ENCODE measurements at places on chromosomes 1 and 21. TPM values are rescaled to one million over a fixed set of nuclear protein-coding genes. Genes with fewer than 3 reads are reported as not detected.
A peak's percentile ranks its signal among the peaks of the same experiment; 100 is the strongest.

DNA sequence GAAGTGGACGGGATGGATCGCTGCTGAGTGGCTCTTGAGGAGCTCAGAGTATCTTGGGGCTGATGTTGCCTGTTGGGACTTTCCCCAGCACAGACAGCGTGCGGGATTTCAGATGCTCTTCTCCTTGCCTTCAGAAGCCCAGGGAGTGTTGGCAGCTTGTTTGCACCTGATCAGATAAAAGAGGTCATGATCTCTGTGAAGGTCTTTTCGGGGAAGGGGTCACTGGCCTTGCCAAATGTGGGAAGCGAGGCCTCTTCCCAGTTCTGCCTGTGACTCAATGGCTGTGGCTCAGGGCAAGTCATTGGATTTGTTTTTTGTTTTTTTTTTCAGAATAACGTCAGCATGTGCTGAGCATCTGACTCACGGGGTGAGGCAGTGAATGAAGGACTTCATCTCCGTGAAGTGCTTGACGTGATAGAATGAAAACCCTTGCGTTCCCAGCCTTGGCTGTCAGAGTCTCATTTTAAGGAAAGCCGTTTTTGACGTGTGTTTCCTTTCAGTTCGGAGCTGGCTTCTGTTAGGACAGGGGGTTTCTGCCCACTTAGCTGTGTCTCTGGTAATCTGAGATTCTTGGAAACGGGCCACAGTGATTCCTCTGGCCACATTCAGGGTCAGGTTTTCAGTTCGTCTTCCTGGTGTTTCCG lies 46.7 kb downstream of the GALNT2 start:
- H3K27me3 ChIP-seq = no peaks in the 10 kb centered on the region
- peaks cover 31% of the 10 kb centered on the region for H3K4me1 ChIP-seq
- DNase-seq = no peak
- H3K36me3 ChIP-seq = no peaks in the 10 kb centered on the region
- H3K27ac ChIP-seq = no peak overlapping the region

DNA sequence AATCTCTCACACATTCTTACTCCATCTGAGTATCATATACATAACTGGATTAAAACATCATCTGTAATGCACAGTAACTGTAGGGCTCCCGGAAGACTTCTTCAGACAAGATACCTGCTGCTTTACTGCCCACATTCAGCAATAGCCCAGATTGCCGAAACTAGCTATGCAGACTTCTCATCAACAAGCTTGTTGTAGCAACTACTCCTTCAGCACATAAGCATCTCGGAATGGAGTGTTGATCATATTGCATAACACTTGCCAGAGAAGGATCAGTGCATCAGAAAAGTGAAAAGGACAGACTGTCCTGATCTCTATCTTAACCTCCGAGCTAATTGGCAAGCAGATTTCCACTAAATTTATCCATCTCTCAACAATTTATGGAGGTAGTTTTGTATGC lies 354.6 kb upstream of the C1orf87 start:
- no peaks in the 10 kb centered on the region for H3K36me3 ChIP-seq
- H3K27ac ChIP-seq = no peak overlapping the region
- no peaks in the 10 kb centered on the region for H3K4me1 ChIP-seq

DNA sequence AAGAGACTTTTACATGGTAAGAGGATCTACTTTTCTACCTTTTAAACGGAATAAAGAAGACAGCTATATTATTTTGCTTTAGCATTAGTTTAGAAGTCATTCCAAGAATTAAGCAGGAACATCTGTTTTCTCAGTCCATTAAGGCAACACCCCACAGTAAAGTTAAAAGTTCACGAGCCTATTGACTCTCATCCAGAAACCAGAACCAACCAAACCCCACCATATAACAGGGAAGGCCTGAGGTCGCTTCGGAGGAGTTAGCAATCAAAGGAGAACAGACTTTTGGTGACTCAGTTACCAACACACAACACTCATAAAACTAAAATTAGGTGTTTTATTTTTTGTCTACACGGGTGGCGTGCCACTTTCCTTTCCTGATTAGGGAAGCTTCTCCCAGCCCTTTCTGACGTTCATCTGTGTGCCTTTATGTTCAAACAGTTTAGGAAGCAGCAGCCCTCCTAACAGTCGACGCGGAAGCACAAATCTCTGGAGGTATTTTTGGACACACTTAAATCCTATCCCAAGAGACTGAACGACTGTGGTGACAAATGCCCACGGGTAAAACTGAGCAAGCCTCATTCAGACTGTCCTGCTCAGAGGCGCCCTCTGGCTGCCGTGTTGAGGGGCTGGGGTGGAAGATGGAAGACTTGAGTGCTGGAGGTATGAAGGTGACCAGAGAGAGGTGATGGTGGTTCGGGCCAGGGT lies 8.6 kb upstream of the PLA2G2C start:
- H3K4me3 ChIP-seq = no peak overlapping the region
- H3K36me3 ChIP-seq = no peaks in the 10 kb centered on the region
- H3K4me1 ChIP-seq = no peaks in the 10 kb centered on the region
- H3K27ac ChIP-seq = no peak overlapping the region

GRCh38 chr1:83931658-83932253 lies 67.2 kb downstream of the TTLL7 start:
- no peaks in the 10 kb centered on the region for H3K27me3 ChIP-seq
- no peaks in the 10 kb centered on the region for H3K4me1 ChIP-seq
- H3K36me3 ChIP-seq = no peaks in the 10 kb centered on the region
- H3K27ac ChIP-seq = no peak overlapping the region

GRCh38 chr1:243763806-243764205 lies 86.2 kb downstream of the AKT3 start:
- H3K27ac ChIP-seq = no peak overlapping the region
- H3K36me3 ChIP-seq = no peaks in the 10 kb centered on the region
- DNase-seq = no peak
- no peaks in the 10 kb centered on the region for H3K27me3 ChIP-seq
- no peaks in the 10 kb centered on the region for H3K4me1 ChIP-seq

- DNase-seq = no peak
- no peaks in the 10 kb centered on the region for H3K36me3 ChIP-seq
- H3K4me3 ChIP-seq = no peak overlapping the region
- H3K4me1 ChIP-seq = peaks cover 10% of the 10 kb centered on the region
- no peaks in the 10 kb centered on the region for H3K27me3 ChIP-seq
- no peak overlapping the region for H3K27ac ChIP-seq
Observed at GRCh38 chr1:41354956-41355355, 6.3 kb upstream of the FOXO6 start.

- no peak overlapping the region for H3K4me3 ChIP-seq
Observed at GRCh38 chr1:163467289-163467688, 145.5 kb downstream of the NUF2 start.

DNA sequence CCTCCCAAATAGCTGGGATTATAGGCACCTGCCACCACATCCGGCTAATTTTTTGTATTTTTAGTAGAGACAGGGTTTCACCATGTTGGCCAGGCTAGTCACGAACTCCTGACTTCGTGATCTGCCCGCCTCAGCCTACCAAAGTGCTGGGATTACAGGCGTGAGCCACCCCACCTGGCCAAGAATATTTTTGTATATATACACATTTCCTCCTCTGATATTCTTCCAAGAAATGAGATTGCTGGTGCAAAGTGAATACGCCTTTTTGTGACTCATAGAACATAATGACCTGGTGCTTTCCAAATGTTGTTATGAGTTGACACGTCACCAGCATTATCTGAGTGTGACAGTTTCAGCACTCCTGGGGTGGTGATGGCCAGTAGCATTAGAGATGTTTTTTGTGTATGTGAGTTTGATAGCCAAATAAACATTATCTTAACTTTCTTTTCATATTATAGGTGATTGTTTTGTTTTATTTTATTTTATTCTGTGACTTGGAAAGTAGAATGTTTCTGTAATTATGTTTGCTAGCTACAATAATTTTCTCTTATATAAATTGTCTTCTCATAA lies 54.9 kb downstream of the KCNK1 start:
- peaks cover 9% of the 10 kb centered on the region for H3K36me3 ChIP-seq
- no peak overlapping the region for H3K4me3 ChIP-seq
- DNase-seq = peak; percentile 68
- no peaks in the 10 kb centered on the region for H3K27me3 ChIP-seq

GRCh38 chr1:173775578-173776226 lies 48.8 kb upstream of the DARS2 start:
- no peaks in the 10 kb centered on the region for H3K27me3 ChIP-seq
- no peak for DNase-seq
- no peaks in the 10 kb centered on the region for H3K4me1 ChIP-seq
- no peak overlapping the region for H3K27ac ChIP-seq
- no peak overlapping the region for H3K4me3 ChIP-seq
- no peaks in the 10 kb centered on the region for H3K36me3 ChIP-seq

The KIF26B gene
- total RNA-seq = 11.6 TPM

The GOLT1A gene
- not detected for total RNA-seq

The GBP3 gene
- total RNA-seq = 2.4 TPM

The IQGAP3 gene
- 10.5 TPM for total RNA-seq

The CCNL2 gene
- 83.8 TPM for total RNA-seq

The MMP23B gene
- 0.74 TPM for total RNA-seq

The TEDDM1 gene
- not detected for total RNA-seq
